NCI-H1105 (cell line): ENCODE measurements at places on chromosomes 4 and X.

- DNase-seq = no peak
Observed at GRCh38 chr4:89438102-89438831, 130.7 kb upstream of the GPRIN3 start.

- DNase-seq = no peak
Observed at GRCh38 chrX:149198980-149199732, 305.9 kb downstream of the IDS start.

GRCh38 chr4:92501456-92501855 lies 197.7 kb downstream of the GRID2 start:
- no peak for DNase-seq

DNA sequence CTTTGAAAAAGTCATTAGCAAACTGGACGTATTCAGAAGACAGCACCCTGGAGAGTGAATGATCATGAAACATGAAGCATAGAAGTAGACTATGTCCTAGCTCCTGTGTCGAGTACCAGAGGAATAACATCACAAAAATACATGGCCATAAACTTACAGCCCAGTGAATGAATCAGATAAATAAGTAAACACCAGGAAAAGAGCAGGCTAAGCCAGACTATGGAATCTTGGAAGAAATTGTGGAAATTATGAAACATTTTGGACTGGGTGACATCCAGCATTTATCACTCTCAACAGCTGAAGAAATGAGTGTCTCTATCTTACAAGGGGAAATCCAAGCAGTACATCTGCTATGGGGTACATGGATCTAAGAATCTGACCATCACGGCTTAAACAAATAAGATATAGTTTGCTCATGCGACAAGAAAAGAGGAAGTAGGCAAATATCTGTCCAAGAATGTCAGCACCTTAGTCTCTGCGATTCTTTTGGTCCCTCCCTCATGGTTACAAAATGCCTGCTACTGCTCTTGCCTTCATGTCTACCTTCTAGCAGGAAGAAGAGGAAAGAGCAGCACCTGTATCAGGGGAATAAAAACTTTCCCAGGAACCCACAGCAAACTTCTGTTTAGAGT lies 481.5 kb downstream of the BCOR start:
- DNase-seq = no peak

- no peak for DNase-seq
Observed at GRCh38 chrX:57134702-57135101, 2.5 kb downstream of the SPIN2A start.

- no peak for DNase-seq
Observed at GRCh38 chrX:136750364-136750763, 30.4 kb downstream of the ARHGEF6 start.

GRCh38 chr4:176549161-176549865 lies 229.5 kb downstream of the SPCS3 start:
- DNase-seq = no peak

GRCh38 chr4:34850968-34851367 lies 1393.3 kb downstream of the ARAP2 start:
- DNase-seq = no peak

DNA sequence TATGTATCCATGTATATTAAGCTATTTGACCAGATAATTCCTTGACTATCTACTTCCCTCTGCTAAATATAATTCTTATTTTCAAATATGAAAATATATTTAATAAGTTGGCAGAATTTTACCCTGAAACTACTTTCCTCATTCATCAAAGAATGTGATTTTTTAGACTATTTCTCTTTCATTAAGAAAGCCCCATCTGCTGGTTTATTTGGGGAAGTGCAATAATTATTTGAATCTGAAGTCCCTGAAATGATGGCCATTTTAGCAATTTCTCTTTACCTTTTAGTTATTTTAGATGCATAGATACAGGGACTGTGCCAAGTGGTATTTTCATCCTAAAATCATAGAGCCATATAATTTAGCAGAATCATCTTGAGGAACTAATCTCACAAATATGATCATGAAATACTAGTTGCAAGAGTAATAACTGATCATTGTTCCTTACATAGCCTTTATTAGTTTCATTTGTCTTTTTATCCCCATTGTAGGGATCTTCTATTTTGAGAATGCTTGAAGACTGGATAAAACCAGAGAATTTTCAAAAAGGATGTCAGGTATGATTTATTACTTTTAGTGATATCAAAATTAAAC lies 39.0 kb downstream of the ENPEP start:
- DNase-seq = no peak

GRCh38 chr4:8840816-8841455 lies 30.7 kb downstream of the HMX1 start:
- no peak for DNase-seq

DNA sequence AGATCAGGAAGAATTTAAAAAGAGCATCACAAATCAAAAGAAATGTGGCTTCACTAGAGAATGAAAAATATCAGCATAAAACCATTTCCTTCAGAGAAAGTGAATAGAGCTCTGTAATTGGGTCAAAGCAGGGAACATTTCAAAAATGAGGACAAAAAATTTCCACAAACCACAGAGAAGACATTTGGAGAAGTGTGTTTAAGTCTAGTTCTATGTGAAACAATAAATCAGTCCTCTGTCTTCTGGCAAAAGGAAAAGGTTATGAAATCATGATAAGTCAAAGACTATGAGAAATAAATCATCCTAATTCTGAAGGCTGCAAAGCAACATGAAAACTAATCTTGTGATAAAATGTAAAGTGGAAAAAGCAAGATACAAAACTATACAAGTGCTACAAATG lies 27.9 kb downstream of the SMPX start:
- DNase-seq = no peak

DNA sequence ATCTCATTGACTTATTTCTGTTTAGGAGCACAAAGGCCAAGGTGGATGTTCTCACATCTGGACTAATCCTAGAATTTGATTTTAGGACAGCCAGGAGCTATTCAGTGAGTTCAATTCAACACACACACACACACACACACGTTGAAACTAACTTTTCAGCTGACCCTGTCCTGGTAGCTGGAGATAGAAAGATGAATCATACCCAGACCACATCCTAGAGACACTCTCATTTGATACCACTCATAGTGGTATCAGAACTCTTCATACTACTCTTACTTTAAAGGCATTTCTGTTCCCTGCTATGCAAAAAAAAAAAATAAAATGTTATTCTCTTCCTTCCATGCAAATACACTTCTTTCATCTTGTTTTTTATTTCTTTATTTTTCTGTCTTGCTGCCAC lies 36.7 kb downstream of the KLF8 start:
- DNase-seq = no peak

GRCh38 chr4:19512086-19512485 lies 739.6 kb upstream of the SLIT2 start:
- peak; percentile 12 for DNase-seq

- no peak for DNase-seq
Observed at GRCh38 chr4:173405840-173406606, 7.1 kb upstream of the SCRG1 start.

GRCh38 chrX:119266364-119266995 lies 30.4 kb downstream of the PGRMC1 start:
- DNase-seq = no peak

DNA sequence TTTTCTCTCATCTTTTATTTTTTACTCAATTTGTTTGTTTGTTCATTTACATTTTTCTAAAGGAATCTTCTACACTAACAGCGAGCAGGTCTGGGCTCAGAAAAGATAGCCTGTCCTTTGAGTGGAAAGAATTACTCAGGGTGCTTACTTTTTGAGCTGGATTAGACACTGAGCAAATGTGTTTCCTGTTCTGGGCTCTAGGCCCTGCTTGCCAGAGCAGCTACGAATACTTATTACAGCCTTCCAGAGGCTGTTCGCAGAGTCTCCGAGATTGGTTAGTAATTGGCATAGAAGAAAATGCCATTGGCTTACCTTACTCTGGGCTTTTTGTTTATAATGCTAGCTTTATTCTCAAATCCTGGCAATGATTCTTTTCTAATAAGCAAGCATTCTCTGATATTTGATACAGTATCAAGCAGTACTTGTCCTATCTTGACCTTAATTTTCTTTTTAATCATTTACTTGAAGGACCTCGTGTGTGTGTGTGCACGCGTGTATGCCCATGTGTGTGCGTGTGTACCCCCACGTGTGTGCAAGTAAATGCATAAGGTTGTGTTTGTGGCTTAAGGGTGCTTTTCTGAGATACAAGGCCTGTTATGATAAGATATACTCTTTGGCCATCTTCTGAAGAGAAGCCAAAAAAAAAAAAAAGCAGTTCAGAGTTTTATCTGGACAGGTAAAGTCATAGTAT lies 76.2 kb upstream of the GRXCR1 start:
- DNase-seq = no peak

- peak; percentile 12 for DNase-seq
Observed at GRCh38 chr4:15457406-15458201, 12.1 kb upstream of the CC2D2A start.

- no peak for DNase-seq
Observed at GRCh38 chrX:110683925-110684324, 111.7 kb downstream of the CHRDL1 start.

DNA sequence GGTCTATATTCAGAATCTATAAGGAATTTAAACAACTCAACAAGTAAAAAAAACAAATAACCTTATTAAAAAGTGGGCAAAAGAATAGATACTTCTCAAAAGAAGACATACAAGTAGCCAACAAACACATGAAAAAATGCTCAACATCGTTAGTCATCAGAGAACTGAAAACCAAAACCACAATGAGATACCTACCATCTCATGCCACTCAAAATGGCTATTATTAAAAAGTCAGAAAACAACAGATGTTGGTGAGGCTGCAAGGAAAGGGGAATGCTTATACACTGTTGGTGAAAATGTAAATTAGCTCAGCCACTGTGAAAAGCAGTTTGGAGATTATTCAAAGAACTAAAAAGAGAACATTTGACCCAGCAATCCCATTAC lies 201.6 kb downstream of the QDPR start:
- no peak for DNase-seq

- no peak for DNase-seq
Observed at GRCh38 chr4:102168580-102168979, 176.7 kb downstream of the SLC39A8 start.

DNA sequence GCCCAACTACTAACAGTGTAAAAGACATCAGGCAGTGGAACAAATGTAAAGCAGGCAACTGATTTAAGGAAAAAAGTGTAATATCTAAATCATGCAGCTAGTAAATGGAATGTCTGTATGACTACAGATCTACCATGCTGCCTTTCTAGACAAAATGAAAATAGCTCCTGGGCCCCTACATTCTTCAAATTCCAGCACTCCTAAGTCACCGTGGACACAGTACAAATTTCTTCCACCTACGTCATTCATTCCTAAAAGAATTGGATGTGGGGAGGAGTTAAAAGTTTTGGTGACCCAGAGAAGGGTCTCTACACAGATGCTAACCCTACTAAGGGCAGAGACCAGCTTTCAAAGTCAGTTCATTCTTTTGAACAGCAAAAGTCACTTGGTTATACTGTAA lies 137.2 kb upstream of the ARHGEF9 start:
- no peak for DNase-seq

DNA sequence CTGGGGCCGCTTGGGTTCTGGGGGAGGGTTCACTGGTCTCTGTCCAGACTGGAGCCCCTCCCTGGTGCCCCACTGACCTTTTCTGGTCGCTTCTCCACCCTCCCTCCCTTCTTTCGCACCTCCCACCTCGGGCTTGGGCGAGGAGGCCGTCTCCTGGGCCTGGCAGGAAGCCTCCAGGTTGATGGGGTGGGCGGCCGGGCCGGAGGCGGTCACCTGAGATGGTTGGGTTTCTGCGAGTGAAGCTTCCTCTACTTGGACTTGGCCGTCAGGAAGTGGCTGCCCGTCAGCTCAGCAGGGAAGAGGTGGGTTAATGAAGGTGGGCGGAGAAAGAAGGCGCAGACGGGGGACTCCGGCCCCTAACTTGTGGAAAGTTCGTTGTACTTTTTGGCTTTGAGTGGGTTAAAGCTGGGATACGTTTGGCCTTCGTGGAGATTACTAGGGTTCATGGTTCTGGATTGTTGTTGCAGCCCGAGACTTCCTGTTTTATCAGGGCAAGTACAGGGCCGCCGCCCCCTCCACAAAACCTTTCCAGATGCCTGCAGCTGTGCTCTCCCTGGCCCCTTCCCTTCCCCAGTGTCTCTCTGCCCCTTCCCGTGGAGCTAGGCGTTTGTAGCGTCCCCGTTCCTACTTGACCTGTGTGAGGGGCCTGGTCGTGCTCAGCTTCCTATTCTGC lies 1.2 kb downstream of the AKAP17A start:
- DNase-seq = no peak

DNA sequence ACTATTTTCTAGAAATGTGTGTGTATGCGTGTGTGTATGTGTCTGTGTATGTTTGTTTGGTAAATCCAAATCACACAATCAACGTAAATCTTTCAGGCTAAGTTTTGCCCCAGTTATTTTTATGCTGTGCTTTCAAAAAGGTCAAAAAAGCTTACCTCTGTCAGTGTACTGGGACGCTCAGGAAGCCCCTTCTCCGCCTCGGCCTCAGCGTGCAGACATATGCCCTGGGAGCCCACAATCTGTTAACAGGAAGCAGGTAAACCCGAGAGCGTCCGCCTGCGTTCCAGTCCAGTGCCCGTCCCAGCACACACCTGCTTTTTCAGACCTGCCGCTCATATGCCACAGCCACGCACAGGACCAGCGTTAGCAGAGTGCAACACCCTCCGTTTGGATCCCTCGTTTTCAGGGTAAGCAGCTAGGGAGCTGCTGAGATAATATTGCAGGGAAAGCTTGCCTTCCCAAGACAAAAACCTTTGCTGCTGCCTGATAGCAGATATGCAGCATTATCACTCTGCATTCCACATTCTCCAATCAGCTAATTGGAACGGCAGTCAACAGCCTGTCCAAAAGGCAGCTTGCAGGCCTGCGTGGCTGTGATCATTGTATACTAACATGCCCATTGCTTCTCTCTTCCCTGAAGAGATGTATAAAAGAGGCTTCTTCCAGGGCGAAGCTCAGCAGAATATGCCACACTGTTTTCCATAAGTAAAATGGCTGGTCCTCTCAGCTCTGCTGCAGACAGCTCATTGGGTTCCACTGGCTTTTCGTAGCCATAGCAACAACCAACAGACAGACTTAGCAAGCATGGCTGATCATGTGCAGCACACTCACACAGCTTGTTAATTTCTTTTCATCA lies at the start of gene SORBS2:
SORBS2 (minus strand) TSS at position 686 of the 856 bp plus-strand sequence. CDS start 121,623 bp downstream, outside the sequence.
- DNase-seq = peak; percentile 40

DNA sequence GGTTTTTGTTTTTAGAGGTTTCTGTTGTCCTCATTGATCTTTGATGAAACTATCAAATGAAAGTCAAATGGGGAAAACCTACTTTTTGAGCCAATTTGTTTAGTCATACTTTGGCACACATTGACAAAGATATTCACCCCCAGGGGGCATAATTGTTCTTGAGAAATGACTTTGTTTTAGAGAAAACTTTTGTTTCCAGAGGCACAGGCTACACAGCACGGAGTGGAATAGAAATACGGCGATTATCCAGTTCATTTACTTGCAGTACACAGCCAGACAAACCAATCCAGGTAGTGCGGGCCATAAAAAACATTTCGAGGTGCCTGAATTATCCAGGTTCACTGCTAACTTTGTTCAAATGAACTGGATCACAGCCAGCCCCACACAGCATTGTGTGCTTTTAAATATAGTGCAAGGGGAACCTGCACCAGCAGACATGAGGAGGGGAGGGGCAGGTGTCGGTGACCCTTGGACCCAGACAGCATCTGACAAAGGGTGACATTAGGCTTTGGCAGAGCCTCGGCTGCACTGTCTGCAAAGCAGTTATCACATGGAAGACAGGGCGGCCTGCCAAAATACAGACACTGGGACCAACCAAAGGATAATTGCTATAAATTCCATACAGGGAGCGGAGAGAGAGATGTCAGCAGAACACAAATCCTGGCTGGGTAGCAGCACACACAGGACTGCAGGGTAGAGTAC lies 179.6 kb upstream of the NOCT start:
- peak; percentile 84 for DNase-seq

- DNase-seq = no peak
Observed at GRCh38 chr4:3524920-3525319, 7.3 kb downstream of the LRPAP1 start.
